Nephron progenitor cell (in vitro differentiated cells): ENCODE measurements at places on chromosomes 2 and 18.

DNA sequence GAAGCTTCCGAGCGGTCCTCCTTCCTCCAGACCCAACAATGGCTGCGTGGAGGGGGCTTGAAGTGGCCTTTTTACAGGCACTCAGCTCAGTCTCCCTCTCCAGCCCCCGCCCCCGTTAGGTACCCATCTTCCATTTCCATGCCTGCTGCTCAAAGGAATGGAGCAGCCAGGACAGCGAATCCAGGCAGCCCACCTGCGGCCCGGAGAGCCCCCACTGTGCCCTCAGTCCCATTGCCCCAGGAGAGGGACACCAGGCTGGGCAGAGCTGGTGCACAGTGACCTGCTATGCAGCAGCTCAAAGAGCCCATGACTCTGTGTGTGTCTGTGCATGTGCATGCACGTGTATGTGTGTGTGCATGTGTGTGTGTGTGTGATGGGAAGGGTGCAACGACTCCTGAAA is 10.6 kb upstream of the POMC start:
- DNase-seq, result no peak

GRCh38 chr2:227163998-227164762 is at the start of the genes COL4A3 and COL4A4:
COL4A3 (plus strand) TSS chr2:227164624; CDS start chr2:227164727, 103 bp downstream.
COL4A4 (minus strand) TSS chr2:227164205; CDS start chr2:227147483, 16,722 bp downstream.
- DNase-seq, result peak; percentile 63

DNA sequence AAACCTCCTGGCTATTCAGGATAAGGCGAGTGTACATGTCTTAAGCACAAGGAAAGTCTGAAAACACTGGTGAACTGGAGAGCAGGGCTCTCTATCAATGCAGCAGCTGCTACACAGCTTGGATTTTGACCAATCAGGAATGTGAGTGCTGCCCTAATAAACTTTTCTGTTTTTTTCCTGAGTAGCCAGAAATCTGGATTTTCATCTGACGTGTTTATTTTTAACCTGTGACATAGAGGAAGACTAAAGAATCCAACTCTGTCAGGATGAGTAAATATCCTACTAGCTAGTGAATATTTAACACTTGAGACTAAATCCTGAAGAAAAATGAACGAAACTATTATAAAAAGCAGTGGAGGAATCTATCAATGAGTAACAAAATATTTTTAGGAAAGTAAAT is 1638.9 kb downstream of the LRP1B start:
- no peak for DNase-seq

- DNase-seq, result no peak
Observed at GRCh38 chr2:120670771-120671480, 64.7 kb upstream of the GLI2 start.

GRCh38 chr2:224650815-224651439 is 65.2 kb downstream of the CCDC195 start:
- DNase-seq, result peak; percentile 18

GRCh38 chr2:150939087-150939486 is 322.6 kb downstream of the RBM43 start:
- no peak for DNase-seq

- no peak for DNase-seq
Observed at GRCh38 chr2:162086904-162087303, 12.9 kb upstream of the DPP4 start.

DNA sequence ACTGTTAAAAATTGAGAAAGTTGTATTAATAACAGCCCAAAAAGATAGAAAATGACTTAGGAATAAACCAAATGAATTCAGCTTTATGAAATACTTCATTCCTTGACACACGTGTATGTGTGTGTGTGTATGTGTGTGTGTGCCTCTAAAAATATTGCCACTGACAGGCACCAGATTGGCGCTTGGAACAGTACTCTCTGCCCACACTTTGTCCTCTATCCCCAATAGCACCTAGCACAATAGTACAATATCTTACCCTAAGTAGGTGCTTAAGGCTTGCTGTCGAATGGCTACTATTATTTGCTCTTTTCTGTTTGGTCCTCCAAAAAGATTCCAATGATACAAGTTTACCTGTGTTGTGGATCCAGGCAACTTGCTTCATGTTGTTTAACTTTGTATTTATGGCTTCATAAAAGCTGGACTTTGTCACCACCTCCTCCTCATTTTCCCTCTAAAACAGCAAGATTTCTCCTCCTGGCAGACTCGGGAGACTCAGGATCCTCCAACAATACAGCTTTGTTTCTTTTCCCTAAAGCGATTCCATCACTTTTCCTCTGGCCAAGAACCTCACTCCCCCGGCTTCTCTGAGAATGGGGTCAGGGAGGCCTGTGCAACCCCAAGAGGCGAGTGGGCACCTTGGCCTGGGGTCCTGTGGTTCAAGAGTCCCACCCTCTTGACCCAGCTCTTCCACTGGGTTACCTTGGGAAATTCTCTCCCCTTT is 43.3 kb upstream of the LCLAT1 start:
- DNase-seq, result no peak

DNA sequence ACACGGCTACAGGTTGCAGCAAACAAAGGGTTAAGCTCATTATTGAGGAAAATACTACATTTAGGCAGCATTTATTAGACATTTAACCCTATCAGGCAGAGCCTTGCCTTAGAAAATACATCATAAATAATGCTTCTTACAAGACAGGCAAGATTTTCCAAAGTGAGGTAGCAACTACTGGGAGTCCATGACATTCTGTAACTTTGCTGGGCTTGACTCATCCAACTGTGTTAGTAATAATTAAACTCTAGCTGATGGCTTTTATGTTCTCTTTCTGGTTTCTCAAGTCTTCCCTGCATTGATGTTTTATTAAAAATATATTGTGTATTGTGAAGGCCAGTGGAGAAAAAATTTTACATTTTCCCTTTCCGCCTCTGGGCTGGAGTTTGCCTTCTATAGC is 291.3 kb downstream of the AFF3 start:
- no peak for DNase-seq

DNA sequence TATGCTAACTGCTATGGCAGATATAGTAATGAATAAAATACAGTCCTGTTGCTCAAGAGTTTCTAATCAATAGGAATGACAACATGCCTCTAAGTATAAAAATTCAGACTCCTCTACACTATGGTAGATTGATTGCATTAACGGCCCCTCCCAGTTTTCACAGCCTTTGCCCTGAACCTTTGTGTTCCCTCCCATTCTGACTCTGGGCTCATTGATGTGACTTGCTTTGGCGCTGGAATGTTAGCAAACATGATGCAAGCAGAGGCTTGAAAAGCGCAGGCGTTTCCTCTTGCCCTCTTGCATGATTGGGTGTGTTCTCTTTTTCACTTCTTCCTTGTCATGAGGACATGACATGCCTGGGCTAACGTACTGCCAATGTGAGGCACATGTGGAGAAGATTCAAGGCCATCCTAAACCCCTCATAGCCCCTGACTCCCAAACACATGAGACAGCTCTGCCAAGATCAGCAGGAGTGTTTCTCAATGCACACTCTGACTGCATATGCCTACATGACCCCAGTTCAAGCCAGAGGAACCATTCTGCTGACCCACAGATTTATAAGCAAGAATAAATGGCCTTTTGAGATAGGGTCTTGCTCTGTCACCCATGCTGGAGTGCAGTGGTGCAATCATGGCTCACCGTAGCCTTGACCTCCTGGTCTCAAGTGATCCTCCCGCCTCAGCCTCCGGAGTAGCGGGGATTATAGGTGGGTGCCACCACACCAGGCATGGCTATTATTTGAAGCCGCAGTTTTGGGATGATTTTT is 49.7 kb upstream of the CD28 start:
- DNase-seq, result no peak

- no peak for DNase-seq
Observed at GRCh38 chr2:231902598-231902997, 23.6 kb downstream of the NPPC start.

DNA sequence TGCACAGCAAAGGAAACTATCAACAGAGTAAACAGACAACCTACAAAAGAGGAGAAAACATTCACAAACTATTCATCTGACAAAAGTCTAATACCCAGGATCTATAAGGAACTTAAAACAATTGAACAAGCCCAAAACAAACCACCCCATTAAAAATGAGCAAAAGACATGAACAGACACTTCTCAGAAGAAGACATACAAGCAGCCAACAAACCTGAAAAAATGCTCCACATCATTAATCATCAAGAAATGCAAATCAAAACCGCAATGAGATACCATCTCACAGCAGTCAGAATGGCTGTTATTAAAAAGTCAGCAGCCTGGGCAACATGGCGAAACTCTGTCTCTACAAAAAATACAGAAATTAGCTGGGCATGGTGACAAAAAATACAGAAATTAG is 110.2 kb upstream of the LDLRAD4 start:
- DNase-seq, result no peak

DNA sequence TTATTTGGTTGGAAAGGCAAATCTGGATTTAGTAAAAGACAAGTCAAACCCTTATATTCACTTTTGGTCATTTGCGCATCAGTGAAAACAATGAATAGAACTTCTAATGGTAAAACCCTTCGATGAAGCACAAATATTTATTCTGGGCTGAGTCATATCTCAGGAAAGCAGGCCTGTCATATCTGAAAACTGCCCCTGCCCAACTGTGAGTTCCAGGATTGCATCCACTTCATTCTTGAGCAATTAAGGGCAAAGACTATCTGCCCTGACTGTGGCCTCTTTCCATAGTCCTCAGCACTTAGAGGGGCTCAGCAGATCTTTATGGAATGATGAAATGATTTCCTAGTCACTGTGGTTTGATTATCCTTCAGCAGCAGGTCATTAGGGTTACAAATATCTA is 795.2 kb upstream of the ID2 start:
- DNase-seq, result no peak

- DNase-seq, result no peak
Observed at GRCh38 chr2:217440000-217440399, 562.8 kb downstream of the TNS1 start.

- no peak for DNase-seq
Observed at GRCh38 chr2:174688079-174688478, 76.2 kb downstream of the CHRNA1 start.

DNA sequence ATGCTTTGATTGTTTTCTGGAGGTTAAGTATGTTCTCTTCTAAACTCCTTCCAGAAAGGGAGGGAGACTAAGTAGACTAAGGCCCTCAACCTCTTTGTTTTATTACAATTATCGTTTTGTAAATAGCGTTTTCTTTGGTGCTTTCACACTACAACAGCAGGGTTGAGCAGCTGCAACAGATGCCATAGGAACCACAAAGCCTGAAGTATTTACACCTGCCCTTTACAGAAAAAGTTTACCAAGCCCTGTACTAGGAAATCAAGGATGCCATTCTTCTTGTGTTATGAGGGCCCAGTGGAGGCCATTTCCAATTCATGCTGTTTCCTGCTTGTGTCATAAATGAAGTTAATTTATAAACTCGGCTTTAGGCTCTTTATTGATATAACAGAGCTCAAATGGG is 914.8 kb downstream of the DCDC2C start:
- DNase-seq, result no peak

GRCh38 chr2:191304939-191305875 is 60.0 kb downstream of the MYO1B start:
- no peak for DNase-seq

- DNase-seq, result no peak
Observed at GRCh38 chr2:118103951-118104940, 16.0 kb downstream of the INSIG2 start.

GRCh38 chr2:71735676-71736075 is 282.3 kb downstream of the DYSF start:
- DNase-seq, result no peak

- peak; percentile 66 for DNase-seq
Observed at GRCh38 chr2:219627103-219628100, at the start of gene SLC4A3. SLC4A3 (plus strand) TSS chr2:219627630; CDS start chr2:219627993, 363 bp downstream.

DNA sequence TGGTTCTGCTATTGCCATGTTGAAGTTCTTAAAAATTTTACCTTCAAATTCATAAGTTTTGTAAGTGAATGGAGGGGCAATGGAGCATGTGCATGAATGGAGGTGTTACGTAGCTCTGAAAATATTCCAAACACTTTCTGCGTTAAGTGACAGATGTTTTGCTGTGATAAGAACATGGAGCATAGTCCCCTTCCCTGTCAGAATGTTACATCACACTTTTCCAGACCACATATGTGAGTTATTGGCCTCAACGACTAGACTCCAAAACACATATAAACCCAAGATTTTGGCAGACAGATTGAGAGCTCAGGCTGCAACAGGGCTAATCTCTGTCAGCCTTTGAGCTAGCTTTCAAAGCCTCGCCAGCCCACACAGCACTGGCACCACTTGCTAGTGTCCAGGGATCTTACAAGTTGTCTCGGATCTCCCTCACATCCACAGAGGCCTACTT is 27.2 kb upstream of the MFSD6 start:
- DNase-seq, result no peak

DNA sequence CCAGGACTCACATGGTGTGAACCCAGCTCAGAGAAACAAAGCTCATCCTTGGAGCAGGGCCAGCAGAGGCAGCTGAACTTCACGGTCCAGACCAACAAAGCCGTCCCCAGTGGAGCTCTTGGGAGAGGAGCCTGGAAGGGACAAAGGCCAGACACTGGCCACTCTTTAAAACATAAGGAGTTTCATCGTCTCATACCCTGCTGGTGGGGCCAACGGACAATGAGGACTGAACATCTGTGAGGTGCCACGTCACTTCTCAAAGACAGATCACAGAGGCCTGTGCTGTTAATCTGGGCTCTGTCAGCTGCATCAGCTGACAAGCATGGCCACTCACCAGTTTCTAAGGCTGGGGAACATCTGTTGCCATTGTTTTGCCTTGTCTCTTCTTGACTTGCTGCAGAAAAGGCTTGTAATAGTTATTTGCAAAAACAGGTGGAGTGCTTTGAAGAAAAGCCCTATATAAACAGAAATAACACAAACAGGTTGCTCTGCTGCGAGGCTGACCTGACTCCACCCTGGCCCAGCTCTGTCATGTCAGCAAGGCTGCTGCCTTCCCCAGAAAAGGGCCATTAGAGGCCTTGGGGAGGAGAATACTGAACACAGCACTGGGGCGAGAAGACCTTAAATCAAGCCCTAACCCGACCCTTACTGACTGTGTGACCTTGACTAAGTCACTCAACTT is 68.1 kb upstream of the DAPL1 start:
- DNase-seq, result no peak

DNA sequence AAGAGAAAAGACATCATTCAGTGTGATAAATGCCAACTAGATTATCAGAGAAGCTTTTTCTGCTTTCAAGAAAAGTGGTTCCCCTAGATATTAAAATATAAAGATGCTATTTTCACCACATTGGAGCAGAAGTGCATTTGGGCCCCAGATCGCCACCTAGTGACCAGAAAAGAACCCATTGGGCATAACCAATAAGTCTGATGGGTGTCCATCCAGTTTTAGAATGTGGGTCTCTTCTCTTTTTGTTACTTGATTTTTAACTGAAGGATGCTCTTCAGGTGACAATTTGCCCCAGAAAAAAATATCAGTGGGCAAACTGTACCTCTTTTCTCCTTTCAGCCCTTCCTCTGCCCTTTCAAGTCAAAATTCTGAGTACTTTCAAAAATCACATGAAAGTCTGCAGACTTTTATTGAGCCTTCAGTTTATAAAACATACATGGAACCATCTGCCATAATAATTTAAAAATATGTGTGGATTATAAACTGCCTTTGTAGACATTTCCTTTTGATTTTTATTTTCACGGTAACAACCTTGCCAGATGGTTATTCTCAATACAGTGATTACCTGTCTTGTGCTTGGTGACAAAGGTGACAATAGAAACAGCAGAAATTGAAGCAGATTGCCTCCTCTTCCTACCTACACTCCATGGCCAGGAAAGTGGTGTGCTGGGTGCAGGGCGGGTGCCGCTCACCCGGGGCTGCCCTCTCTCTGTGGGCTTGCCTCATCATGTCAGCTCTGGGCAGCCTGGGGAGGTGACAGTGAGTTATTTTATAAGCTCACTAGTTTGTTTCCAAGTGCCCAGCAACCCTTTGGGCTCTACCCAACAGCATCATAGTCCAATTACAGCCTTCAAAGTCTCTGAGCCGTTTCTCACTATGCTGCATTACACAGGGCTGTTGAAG is 124.5 kb downstream of the DCDC2C start:
- peak; percentile 28 for DNase-seq
